NCI-H1092 treated with DMSO at 0.1 percent for 48 hours (cell line): ENCODE measurements at places on chromosomes 13 and 19.

GRCh38 chr19:57807541-57807940 is 7.2 kb downstream of the ZNF552 start:
- DNase-seq: no peak

GRCh38 chr13:76822698-76823267 is 63.4 kb downstream of the KCTD12 start:
- DNase-seq: no peak

- no peak for DNase-seq
These were observed 40.4 kb downstream of the SACS start for GRCh38 chr13:23392925-23393645.

DNA sequence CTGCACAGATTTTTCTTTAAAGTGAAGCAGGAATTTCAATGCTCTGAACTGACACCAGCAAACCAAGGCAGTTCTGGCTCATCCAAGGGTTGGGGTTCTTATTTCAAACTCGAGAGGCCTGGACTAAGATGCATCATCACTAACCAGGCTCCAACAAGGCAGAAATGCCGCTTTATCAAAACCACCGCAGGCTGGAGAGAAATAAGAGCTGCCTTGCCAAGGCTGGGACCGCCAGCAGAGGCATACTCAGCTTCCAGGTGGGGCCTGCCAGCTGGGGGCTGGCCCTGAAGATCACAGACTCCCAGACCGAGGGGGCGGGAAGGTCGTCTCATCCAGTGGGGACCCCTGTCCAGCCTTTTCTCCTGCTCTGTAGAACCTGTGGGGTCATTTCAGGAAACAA is 37.4 kb upstream of the GAS6 start:
- DNase-seq: no peak

- DNase-seq: peak; percentile 84
These were observed 124.2 kb downstream of the LMO7 start for GRCh38 chr13:75760131-75761021.
